ENCODE measurements at places on chromosomes 6 and 20.

DNA sequence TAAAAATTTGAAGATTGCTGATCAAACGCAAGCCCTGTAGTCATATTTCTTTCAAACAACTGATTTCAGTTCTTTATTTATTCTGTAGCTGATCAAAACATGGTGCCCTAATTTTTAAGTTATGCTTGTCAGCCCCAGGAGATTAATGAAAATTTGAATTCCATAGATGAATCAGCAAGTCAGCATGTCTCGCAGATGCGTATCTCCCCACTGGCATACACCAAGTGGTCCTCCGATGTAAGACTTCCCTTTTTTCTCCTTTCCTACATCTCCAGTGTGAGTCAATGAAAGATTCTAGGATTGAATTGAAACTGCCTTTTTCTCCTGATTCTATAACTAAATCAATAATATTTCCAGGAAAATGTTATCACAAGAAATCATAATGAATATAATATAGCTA lies 539.6 kb upstream of the NOX3 start:
- DNase-seq = no peak

DNA sequence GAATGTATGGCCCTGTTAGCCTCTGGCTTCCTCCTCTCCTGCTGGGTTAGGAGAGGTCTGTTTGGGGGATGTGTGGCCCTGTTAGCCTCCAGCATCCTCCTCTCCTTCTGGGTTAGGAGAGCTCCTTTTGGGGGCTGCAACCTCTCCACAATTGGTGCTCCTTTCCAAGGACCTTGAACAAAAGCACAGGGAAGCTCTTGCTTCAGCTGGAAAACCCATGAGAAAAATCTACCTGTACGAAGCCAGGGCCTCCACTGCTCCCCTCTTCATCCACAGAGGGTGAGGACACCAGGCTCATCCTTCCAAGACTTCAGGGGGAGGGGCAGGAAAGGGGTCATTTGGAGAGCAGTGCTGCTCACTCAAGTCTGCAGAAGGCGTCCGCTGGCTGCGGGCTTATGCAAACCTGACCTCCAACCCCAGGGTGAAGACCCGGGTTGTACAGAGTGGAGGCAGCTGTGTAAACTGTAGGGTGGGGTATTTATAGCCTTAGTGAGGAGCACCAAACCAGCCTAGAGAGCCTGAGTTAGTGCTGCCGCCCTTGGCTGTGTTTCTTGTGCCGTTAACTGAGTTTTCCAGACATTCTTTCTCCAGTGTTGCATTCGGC lies 62.1 kb downstream of the SLC24A3 start:
- DNase-seq = no peak

GRCh38 chr20:31522731-31523130 lies 8.5 kb downstream of the HM13 start:
- DNase-seq = no peak

DNA sequence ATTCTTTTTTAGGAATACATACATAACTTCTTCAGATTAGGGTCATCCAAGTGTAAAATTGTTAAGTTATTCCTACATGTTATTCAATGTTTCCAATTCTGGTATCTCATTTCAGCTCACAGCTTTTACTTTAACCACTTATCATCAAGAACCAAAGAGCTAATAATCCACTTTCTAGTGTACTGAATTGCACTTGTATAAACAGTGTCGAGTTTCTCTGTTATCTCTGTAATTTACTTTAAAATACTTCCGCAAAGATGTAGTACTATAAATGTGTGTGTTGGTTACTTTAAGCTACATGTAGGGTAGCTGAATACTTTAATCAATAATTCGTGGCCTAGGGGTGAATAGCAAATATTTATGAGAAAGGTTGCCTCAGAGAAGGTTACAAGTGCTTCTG lies 8.8 kb upstream of the GJA1 start:
- DNase-seq = no peak

- no peak for DNase-seq
Observed at GRCh38 chr20:53943522-53944291, 126.7 kb downstream of the BCAS1 start.

Data from transverse colon (tissue), 4 donors.